DMS79 (cell line): ENCODE measurements at places on chromosomes 16 and 17.

DNA sequence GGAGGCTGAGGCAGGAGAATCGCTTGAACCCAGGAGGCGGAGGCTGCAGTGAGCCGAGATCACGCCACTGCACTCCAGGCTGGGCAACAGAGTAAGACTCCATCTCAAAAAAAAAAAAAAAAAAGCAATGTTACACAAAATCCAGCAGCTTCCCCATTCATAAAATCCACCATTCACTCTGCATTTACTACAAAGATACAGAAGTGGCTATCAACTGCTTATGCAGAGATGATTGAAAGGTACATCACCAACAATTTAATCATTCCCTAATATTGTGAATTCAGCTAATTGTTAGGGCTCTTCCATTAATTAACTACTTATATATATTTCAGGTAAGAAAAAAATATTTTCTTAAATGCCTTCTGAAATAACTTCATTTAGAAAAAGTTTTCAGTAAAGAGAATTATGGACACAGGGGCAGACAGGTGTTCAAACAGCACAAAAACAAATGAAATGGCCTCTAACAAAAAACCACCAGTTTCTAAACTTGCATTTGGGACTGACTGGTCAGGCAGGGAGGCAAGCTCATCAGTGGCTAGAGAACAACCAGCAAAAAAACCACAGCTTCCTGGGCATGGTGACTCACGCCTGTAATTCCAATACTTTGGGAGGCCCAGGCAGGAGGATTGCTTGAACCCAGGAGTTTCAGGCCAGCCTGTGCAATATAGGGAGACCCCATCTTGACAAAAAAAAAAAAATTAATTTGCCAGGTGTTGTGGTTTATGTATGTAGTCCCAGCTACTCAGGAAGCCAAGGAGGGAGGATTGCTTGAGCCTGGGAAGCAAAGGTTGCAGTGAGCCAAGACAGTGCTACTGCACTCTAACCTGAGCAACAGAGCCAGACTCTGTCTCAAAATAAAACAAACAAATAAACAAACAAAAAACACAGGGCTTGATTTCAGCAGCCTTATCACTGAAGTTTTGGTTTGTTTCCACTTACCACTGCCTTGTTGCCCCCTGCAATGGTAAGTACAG lies 26.3 kb downstream of the ERN1 start:
- DNase-seq, result no peak

GRCh38 chr16:75372236-75372856 lies 61.0 kb downstream of the CFDP1 start:
- DNase-seq, result no peak

DNA sequence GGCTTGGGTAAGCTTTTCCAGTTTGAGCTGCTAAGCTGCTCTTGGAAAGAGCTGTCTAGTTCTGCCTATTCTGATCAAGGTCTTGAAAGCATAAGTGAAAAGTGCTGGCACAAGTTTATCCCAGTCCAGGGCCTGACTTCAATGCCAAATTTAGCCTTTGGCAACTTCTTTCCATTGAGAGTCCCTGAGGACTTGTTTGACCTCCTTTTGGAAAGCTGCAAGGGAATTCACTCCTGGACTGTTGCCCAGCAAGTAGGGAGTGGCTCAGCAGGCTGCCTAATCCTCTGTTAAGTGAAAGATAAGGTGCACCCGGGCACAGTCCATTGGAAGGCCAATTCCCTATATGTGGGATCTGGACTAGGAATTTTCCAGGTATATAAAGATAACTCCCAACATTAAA lies 16.0 kb upstream of the TANC2 start:
- no peak for DNase-seq

DNA sequence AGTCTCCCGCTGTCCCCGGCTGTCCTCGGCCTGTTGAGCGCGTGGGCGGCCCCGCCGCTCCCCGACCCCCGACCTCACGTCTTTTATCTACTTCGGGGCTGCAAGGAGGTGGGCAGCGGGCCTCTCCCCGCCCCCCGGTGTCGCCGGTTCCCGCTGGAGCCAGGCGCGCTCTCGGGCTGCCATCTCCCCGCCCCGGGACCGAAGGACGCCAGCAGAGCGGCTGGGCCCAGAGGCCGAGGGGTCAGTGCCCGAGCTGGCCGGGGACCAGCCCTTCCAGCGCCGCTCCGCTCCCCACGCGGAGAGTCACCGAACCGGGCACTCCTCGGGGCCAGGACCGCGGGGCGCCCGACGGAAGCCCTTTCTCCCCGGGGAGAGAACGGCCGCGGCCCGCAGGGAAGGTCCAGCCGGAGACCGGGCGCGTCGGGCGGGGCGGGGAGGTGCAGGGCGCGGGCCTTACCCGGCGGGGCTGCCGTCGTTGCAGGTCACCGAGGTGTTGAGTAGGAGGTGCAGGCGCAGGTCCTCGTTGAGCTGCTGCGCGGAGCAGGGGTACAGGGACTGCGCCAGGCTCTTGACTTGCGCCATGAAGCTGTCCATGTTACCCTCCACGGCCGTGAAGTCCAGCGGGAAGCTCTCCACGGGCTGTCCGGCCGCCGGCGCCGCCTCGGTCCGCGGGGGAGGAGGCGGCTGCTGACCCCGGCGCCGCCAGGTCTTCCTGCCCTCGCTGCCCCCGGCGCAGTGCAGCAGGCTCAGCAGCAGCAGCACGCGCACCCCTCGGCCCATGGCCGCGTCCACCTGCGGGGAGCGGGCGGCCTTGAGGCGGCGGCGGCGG lies 643 bp downstream of the NOTUM start:
- no peak for DNase-seq

GRCh38 chr16:11510178-11510973 lies 76.3 kb downstream of the LITAF start:
- peak; percentile 24 for DNase-seq

GRCh38 chr16:82157836-82158235 lies 12.2 kb downstream of the MPHOSPH6 start:
- no peak for DNase-seq

GRCh38 chr16:5422643-5423496 lies 325.3 kb upstream of the EEF2KMT start:
- no peak for DNase-seq

GRCh38 chr16:66853261-66854139 lies 9.3 kb downstream of the CA7 start:
- no peak for DNase-seq

GRCh38 chr17:34606763-34607162 lies 27.4 kb downstream of the TMEM132E start:
- no peak for DNase-seq

DNA sequence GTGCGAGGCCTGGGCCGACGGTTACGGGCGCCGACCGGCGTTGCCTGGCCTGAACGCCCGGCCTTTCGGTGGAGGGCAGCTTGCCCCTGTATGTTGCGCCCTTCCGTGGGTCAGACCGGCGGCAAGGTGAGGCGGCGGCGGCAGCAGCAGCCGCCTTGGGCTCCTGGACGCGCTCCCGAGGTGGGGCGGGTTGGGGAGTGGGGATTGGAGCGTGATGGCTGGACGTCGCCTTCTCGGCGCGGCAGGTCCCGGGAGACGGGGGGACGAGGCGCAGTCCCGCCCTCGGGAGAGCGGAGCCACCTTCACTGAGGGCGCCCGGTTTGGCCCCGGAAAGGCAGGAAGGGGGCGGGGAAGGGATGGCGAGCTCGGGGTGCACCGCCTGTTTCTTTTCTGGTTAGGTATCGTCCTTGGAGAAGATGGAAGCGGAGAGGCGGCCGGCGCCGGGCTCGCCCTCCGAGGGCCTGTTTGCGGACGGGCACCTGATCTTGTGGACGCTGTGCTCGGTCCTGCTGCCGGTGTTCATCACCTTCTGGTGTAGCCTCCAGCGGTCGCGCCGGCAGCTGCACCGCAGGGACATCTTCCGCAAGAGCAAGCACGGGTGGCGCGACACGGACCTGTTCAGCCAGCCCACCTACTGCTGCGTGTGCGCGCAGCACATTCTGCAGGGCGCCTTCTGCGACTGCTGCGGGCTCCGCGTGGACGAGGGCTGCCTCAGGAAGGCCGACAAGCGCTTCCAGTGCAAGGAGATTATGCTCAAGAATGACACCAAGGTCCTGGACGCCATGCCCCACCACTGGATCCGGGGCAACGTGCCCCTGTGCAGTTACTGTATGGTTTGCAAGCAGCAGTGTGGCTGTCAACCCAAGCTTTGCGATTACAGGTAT lies 671 bp downstream of the DGKE start:
- peak; percentile 26 for DNase-seq

DNA sequence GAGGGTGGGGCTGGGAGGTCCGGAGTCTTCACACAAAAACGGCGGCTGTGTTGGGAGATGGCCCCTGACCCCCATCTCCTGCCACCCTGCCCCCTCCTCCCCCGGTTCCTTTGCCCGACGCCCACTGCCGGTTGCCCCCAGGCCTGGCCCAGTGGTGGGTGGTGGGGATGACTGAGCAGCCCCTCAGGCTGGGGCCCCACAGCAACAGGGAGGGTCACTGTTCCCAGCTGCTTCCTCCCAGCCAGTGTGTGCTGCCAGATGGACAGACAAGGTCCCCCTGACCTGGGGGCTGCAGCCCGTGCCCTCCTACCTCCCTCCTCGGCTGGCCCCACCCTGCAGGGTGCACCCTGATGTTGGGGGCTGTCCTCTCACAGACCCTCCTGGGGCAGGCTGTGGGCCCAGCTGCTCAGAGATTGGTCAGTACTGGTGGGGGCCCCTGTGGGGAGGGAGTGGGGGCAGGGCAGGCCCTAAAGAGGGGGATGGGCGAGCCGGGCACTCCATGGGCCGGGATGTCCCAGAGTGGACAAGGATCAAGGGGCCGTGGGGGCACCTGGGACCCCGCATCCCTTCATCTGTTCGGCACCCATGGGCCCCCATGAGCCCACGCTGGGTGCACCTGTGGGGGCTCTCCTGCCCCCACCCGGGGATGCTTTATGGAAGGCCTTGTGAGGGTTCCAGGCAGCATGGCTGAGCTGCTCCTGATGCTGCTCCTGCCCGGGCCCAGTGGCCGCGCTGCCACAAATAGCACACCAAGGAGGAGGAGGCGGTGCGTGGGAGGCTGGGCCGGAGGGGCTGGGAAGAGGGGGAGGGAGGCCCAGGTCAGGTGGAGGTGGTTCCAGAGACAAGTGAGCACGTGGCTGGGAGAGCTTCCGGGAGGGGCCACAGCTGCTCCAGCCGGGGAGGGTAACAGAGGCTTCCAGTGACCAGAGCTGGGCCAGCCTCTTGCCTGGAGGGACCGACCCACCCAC lies 5.1 kb downstream of the C1QTNF8 start:
- DNase-seq, result no peak

DNA sequence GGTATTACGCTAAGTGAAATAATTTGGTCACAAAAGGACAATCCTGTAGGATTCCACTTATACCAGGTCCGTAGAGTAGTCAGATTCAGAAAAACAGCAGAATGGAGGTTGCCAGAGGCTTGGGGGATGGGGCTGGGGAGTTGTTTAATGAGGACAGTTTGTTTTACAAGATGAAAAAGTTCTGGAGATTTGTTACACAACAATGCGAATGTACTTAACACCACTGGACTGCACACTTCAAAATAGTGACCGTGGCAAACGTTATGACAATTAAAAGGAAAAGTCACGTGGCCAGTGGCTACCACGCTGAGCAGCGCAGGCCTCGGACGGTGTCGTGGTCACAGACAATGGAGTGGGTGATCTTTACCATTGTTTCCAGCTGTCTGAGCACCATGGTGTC lies 338.1 kb downstream of the SEC14L1 start:
- DNase-seq, result peak; percentile 6

DNA sequence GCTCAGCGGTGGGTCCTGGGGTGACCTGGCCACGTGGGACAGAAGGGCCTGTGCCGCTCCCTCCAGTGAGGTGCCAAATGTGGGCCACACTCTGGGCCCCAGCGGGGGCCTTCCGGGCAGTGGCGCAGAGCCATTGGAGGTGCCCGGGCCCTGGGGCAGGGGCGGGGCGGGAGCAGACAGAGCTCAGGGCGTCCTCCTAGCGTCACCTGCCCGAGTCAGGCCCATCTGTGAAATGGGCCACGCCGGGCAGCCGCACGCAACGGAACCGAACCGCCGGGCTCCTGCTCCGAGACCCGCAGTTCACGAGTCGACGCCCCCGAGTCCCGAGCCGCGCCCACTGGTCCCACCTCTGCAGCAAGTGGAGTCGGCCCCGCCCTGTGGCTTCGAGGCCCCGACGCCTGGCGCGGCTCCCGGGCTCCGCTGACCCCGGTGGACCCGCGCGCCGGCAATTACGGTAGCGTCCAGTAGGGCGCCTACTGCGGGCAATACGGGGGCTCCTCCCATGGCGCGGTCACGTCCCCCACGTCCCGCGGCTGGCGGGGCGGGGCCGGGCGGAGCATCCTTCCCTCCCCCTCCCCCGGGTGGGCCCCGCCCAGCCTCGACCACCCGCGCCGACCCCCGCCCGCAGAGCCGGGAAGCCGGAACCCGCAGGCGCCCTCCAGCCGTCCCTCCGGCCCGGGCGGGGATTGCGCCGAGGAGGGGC lies 1.9 kb downstream of the SLC16A3 start:
- no peak for DNase-seq

GRCh38 chr17:76659928-76660655 lies 16.5 kb upstream of the ST6GALNAC1 start:
- no peak for DNase-seq

- no peak for DNase-seq
Observed at GRCh38 chr17:44992242-44992939, 24.3 kb upstream of the C1QL1 start.

GRCh38 chr17:42704837-42705494 lies 22.6 kb downstream of the CNTNAP1 start:
- no peak for DNase-seq

- DNase-seq, result no peak
Observed at GRCh38 chr17:75774991-75775668, 9.5 kb upstream of the UNK start.

GRCh38 chr17:68103148-68103547 lies 67.6 kb downstream of the KPNA2 start:
- no peak for DNase-seq

- DNase-seq, result no peak
Observed at GRCh38 chr17:79027274-79027924, 3.4 kb downstream of the C1QTNF1 start.
